ENCODE measurements at places on chromosomes 3 and 15. TPM values are rescaled to one million over a fixed set of nuclear protein-coding genes. Genes with fewer than 3 reads are reported as not detected.

The TARS3 gene
- total RNA-seq, result 4.8 TPM

The RTP3 gene
- not detected for total RNA-seq

The STAB1 gene
- total RNA-seq, result 0.50 TPM

The GATA2 gene
- total RNA-seq, result 2.8 TPM

The SEMA6D gene
- 1.8 TPM for total RNA-seq

The PLCB2 gene
- total RNA-seq, result 2.2 TPM

The PRICKLE2 gene
- 8.9 TPM for total RNA-seq

The MTMR10 gene
- 8.3 TPM for total RNA-seq

The FAM174B gene
- total RNA-seq, result 0.84 TPM

Data from bronchus fibroblast of lung (primary cell).